ENCODE measurements at places on chromosomes 3 and 15.

- DNase-seq: no peak
These were observed 295.6 kb downstream of the LRTM1 start for GRCh38 chr3:54632326-54632665.

GRCh38 chr15:72353266-72353665 is 22.5 kb downstream of the HEXA start:
- DNase-seq: no peak

GRCh38 chr15:45276831-45277230 is 24.8 kb downstream of the SLC28A2 start:
- no peak for DNase-seq

- no peak for DNase-seq
These were observed 8.2 kb downstream of the CDC25A start for GRCh38 chr3:48180021-48180420.

- no peak for DNase-seq
These were observed 11.9 kb upstream of the LEKR1 start for GRCh38 chr3:156814295-156814694.

DNA sequence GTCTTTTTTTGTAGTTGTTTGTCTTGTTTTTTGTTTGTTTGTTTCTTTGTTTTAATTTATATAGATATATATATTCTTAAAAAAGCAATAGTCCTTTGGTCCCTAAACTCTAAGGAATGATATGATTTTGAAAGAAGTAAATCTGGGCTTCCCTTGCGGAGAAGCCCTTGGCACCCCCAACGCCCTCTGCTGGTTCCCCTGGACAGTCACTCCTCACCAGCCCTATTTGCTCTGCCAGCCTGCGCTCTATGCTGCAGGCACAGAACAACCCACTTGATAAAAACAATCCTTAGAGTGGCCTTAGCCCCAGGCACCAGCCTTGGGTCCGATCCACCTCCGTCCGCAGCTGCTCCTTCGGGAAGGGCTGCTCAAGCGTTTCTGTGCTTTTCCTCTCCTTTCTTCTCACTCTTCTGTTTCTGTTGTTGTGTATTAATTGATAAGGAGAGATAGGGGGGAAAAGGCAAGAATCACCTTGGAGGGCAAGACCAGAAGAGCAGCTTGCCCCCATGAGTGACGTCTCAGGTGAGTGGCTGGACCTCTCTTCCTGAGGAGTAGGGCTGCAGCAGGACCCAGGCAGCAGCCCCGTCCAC is 13.7 kb upstream of the PARP6 start:
- peak; percentile 44 for DNase-seq

- no peak for DNase-seq
These were observed 135.1 kb upstream of the STRIT1 start for GRCh38 chr3:155428563-155428962.

DNA sequence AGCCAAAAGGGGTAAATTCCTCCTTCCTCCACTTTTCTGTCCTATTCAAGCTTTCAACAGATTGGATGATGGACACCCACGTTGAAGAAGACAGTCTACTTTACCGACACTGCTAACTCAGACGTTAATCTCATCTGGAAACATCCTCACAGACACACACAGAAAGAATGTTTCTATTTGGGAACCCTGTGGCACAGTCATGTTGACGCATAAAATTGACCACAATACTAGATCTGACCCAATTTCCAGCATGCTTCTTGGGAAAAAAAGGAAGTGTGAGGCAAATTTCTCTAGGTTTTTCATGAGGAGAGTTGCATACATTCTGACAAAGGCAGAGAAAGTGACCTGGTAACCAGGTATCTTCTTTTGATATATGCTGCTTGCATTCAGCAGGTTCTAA is 594.1 kb downstream of the FGF12 start:
- DNase-seq: no peak

GRCh38 chr3:142355692-142356091 is 92.1 kb downstream of the XRN1 start:
- DNase-seq: no peak

DNA sequence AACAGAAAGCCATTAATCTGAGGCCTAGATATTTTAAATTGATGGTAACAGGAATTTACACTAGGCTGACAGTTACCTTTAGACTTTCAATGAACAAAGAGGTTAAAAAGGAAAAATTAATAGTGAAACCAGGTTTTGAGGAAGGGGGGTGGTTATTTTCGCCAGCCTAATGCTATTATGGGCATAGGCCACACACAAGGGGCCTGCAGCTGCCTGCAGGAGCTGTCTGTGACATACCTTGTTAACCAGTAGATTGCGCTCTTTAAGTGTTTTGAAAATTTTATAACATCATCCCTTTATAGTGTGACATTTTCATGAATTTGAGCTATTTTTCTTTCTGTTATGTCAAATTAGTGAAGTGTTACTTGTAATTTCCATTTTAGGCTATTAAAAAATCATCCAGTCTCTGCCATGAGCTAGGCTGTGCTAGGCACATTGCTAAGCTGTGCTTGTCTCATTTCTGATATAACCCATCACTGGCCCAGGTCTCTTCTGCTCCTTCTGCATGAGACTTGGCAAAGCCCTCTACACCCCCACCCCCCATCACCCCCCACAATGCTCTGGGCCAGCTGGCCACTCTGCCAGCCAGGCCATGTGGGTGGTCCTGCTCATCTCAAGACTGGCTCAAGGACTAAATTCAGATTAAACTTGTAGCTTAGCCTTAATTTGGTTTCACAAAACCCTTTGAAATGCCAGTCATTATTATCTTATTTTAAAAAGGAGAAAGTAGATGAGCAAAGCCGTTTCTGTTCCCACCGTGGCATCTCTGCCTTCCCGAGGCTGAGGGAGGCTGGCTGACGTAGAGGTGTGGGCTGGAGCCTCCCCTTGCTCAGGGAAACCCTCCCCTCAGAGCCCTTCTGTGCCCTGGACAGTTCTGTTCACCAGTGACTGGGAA is 48.4 kb upstream of the SEC22A start:
- no peak for DNase-seq

DNA sequence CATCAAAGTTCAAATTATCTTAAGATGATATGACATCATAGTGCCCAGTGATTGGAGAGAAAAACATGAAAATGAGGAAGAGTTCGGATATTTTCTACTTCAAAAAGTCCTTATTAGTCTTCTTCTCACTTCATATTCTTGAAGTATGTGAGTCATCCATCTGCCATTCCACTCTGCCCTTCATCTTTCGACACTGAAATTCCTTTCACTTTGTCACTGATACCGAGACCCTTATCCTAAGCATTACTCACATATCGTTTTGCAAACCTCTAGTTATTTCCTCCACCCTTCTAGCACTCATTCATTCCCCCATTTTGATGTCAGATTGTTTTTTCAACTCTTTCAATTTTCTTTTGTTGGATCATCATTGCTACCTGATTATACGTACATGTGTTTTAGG is 4.0 kb downstream of the OR5H14 start:
- DNase-seq: no peak

GRCh38 chr15:44286814-44287452 is 1.6 kb upstream of the GOLM2 start:
- no peak for DNase-seq

DNA sequence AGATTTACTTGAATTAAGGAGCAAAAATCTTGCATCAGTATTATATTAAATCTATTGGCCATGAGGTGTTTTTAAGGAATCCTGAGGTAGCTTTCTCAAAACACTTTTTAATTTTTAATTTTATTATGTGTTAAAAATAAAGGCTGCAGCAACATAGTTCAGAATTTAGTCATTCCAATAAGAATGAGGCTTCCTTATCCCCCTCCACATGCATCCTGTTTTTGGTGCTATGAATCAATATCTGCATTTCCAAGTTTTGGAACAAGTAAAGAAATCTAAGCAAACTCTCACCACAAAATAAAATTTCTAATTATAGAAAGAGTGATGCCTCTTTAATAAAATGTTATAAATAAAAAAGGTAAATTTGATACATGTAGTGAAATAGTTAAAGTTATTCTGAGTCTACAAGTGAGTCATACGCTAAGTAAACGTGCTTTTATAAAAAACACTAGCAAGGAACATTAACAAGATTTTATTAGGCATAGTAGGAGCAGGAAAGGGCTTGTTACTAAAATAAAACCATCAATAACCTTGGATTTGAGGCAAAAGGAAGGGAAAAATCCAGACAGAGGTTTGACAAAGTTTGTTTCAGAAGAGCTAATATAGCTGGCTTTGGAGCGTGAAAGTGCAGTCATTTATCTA is 1218.0 kb downstream of the NSUN3 start:
- DNase-seq: no peak

GRCh38 chr15:46278486-46279090 is 643.8 kb downstream of the SQOR start:
- no peak for DNase-seq

- no peak for DNase-seq
These were observed 42.6 kb downstream of the PXK start for GRCh38 chr3:58375254-58375653.

GRCh38 chr3:189727158-189727557 is 96.0 kb downstream of the TP63 start:
- no peak for DNase-seq

DNA sequence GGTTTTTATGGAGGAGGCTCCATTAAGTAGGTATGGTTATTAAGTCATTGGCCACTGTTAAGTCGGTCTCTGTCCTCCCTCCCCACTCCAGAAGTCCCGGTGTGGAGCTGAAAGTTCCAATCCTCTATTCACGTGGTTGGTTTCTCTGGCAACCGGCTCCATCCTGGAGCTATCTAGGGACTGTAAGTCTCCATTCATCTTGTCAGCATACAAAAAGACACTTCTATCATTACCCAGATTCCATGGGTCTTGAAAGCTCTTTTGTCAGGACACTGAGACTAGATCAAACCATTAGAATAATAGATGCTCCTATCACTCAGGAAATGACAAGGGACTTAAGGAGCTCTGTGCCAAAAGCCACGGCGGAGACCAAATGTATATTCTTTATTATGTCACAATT is 110.3 kb downstream of the PIK3CB start:
- DNase-seq: no peak

DNA sequence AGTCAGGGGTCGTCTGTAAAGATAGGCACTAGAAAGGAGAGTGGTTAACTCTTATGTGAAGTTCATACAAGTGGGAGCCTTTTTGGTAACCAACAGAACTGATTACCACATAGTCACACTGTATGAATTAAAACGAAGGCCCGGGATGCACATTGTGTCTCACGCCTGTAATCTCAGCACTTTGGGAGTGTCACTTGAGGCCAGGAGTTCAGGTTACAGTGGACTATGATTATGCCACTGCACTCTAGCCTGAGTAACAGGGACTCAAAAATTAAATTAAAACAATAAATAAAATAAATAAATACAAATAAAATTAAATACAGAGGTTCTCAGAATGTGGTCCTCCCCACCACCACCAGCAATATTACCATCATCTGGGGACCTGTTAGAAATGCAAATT is 467 bp downstream of the DNAAF4 start:
- DNase-seq: no peak
